ENCODE measurements at places on chromosomes 13 and 19.

- peak; percentile 100 for DNase-seq
Observed at GRCh38 chr13:112895521-112896465, 73.2 kb upstream of the MCF2L start.

GRCh38 chr13:112349681-112350080, 26.5 kb upstream of the SPACA7 start:
- no peak for DNase-seq

GRCh38 chr19:51607077-51607476, 23.1 kb downstream of the SIGLEC5 start:
- no peak for DNase-seq

DNA sequence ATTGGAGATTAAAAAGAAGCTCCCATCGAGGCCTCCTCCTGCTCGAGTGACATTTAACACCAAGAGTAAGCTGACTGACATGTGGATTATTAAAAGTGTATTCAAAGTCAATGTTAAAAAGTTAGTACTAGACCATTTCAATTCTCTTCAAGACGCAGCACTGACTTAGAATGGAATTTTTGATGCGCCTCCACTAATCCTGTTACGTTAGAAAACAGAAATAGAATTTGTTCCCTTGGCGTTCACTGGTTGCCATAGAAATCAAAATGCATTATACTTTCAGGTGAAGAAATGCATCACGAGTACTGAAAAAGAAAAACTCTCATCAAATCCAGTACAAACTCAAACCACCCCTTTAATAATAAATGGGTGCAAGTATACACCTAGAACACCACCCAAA, 42.2 kb downstream of the BRD4 start:
- no peak for DNase-seq

- no peak for DNase-seq
Observed at GRCh38 chr13:60229708-60230272, 66.1 kb upstream of the DIAPH3 start.
